ENCODE measurements at places on chromosomes 5 and 9.

- DNase-seq: no peak
Measured at GRCh38 chr9:14441976-14442651, 128.2 kb upstream of the NFIB start.

DNA sequence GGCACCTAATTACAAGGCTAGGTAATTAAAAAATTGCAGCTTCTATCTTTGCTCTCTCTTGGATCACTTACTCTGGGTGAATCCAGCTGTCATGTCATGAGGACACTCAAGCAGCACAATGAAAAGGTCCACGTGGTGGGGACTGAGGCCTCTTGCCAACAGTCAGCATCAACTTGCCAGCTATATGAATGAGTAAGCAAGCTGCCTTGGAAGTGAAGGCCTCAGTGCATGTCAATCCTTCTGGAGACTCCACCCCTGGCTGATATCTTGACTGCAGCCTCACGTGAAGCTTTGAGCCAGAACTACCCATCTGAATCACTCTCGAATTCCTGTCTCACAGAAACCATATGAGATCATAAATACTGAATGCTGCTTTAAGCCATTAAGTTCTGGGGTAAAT, 140.5 kb downstream of the SNX18 start:
- no peak for DNase-seq

- DNase-seq: no peak
Measured at GRCh38 chr9:76433836-76434235, 25.1 kb upstream of the GCNT1 start.

- DNase-seq: no peak
Measured at GRCh38 chr5:1894243-1894642, 11.5 kb upstream of the IRX4 start.

DNA sequence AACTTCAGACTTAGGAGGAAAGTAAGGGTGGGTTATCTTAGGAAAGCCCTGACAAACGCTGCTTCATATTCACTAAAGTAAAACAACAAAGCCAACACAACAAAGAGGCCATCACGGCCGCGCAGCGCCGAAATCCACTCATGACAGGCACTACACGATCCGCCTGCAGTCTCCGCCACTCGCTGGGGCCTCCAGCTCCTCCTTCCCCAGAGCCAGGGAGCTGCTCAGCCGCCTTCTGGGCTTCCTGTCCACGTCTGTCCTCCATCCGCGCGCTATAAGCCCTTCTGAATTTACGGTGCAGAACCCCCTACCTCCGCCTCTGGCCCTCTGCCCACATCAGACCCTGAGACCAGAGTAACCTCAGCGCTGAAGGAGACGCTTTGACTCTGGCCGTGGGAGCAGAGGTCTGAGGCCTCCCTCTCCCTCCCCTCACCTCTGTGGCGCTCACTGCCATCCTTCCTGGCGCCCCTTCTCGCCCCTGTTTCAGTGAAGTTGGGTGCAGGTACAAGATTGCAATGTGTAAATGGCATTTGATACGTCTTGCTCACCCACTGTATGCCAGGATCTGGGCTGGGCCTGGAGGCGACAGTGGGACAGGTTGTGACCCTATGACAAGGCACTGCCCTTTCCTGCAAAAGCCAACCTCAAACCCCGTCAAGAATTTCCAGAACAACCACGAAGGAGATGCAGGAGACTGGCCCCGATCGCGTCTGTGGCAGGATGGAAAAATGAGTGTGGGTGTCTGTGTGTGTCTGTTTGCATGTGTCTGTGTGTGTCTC, 74.9 kb upstream of the PHYKPL start:
- no peak for DNase-seq

- no peak for DNase-seq
Measured at GRCh38 chr5:170546282-170546681, 42.5 kb downstream of the KCNIP1 start.

DNA sequence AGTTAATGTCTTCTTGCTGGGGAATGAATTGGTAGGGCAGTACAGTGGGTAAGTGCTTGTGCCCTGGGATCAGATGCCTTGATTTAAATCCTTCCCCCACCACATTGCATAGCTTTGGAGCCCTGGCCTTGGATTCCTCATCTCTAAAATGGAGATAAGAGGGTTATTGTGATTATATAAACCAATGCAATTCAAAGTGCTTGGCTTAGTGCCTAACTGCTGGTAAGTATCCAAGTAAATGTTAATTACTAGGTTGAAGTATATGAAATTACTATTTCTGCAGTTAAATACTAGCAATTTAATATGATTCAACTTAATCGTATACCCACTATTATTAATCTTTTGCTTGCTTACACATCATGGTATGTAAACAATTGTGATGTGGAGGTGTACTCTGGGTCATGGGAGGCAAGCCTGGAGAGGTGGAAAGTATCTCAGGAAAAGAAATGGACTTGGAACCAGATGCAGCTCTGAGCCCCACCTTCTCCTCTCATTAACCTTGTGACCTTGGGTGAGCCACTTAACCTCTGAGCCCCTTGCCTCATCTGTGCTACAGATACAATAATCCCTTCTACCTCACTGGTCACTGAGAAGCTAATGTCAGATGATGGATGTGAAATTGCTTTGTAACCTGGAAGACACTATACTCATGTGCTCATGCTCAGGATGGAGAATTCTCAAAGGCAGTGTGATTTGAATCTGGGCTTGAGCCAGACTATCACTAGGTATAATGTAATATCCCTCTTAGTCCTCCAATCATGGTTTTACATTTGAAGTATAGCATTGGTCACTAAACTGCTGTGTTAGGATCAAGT, 23.8 kb downstream of the NEUROG1 start:
- DNase-seq: no peak

DNA sequence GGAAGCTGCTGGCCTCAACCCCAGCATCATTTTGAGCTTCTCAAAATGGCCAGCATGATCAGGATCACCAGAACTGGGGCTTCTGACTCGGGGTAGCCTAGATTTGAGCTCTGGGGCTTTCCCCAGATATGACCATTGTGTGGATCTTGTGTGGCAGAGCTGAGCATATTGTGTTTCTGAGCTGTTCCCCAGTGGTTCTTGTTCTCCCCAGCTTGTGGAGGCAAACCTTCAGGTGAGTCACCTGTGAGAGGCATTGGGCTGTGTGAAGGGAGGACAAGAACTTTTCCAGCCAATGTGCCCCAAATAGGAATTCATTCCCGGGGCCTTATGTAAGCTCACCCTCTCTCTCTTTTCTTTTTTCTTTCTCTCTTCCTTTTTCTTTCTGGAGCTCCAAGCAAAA, 80.7 kb upstream of the PITX1 start:
- DNase-seq: no peak

Data from NCI-H1930 (cell line).